ENCODE measurements at places on chromosomes 2 and 18. TPM values are rescaled to one million over a fixed set of nuclear protein-coding genes. Genes with fewer than 3 reads are reported as not detected.

- no peak overlapping the region for H3K4me3 ChIP-seq
- H3K27me3 ChIP-seq = no peaks in the 10 kb centered on the region
- H3K36me3 ChIP-seq = no peaks in the 10 kb centered on the region
- no peaks in the 10 kb centered on the region for H3K4me1 ChIP-seq
- H3K27ac ChIP-seq = no peak overlapping the region
Observed at GRCh38 chr2:183093857-183094657, 15.5 kb downstream of the DUSP19 start.

DNA sequence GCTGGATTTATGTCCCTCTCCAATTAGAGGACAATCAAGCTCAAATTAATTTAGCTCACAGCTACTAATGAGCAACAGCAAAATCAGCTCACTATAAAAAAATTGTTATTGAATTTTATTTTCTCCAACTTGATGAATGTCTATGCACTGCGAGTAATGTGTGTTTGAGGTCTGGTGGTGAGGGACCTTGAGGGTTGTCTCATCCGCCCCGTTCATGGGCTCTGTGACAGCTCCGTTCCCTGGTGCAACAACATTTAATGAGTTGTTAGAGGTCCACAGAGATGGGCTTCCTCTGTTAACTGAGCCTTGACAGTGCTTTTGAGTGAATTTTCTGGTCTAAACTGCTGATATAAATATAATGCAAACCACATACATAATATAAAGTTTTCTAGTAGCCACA, 101.7 kb downstream of the GPR39 start:
- H3K27ac ChIP-seq = no peak overlapping the region
- H3K27me3 ChIP-seq = no peaks in the 10 kb centered on the region
- H3K4me3 ChIP-seq = no peak overlapping the region
- H3K4me1 ChIP-seq = no peaks in the 10 kb centered on the region

DNA sequence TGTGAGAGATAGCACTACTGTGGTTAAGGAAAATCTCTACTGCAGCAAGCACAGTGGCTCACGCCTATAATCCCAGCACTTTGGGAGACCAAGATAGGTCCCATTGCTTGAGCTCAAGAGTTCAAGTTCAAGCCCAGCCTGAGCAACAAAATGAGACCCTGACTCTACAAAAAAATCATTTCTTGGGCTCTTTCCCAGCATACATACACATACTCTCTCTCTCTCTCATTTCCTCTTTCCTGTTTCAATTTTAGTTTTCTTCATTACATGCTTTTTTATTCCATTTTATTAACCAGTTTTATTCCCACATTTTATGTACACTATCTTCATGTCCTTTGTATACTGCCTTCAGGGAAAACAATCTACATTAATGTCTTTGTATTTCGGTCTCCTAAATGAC, 14.6 kb downstream of the WDR33 start:
- peaks cover 21% of the 10 kb centered on the region for H3K4me1 ChIP-seq
- H3K36me3 ChIP-seq = no peaks in the 10 kb centered on the region
- H3K27ac ChIP-seq = peak overlapping the region; percentile 39
- no peak for DNase-seq
- no peak overlapping the region for H3K4me3 ChIP-seq
- H3K27me3 ChIP-seq = no peaks in the 10 kb centered on the region

GRCh38 chr18:42583283-42583731, 532.2 kb downstream of the RIT2 start:
- H3K4me3 ChIP-seq = no peak overlapping the region
- no peaks in the 10 kb centered on the region for H3K36me3 ChIP-seq
- DNase-seq = no peak
- H3K4me1 ChIP-seq = no peaks in the 10 kb centered on the region
- H3K27ac ChIP-seq = no peak overlapping the region

GRCh38 chr2:70125498-70125898, 38.2 kb downstream of the PCBP1 start:
- peaks cover 60% of the 10 kb centered on the region for H3K4me1 ChIP-seq
- H3K36me3 ChIP-seq = no peaks in the 10 kb centered on the region
- peak overlapping the region; percentile 100 for H3K27ac ChIP-seq
- peak overlapping the region; percentile 70 for H3K4me3 ChIP-seq
- H3K27me3 ChIP-seq = no peaks in the 10 kb centered on the region

DNA sequence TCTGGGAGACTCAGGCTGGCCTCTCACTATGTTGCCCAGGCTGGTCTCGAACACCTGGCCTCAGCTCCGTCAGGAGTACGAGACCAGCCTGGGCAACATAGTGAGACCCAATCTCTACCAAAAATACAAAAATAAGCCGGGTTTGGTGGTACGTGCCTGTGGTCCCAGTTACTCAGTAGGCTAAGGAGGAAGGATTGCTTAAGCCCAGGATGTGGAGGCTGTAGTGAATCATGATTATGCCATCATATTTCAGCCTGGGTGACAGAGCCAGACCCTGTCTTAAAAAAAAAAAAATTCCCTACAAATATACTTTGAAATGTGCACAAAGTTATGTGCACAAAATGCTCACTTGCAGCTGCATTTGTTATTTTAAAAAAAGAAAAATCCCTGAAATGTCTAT, 26.3 kb upstream of the AGAP1 start:
- H3K4me3 ChIP-seq = no peak overlapping the region
- no peak for DNase-seq
- no peak overlapping the region for H3K27ac ChIP-seq

- no peaks in the 10 kb centered on the region for H3K27me3 ChIP-seq
- DNase-seq = no peak
- H3K36me3 ChIP-seq = no peaks in the 10 kb centered on the region
- no peak overlapping the region for H3K4me3 ChIP-seq
- no peak overlapping the region for H3K27ac ChIP-seq
Observed at GRCh38 chr2:213167271-213167930, 16.0 kb upstream of the IKZF2 start.

- peaks cover 12% of the 10 kb centered on the region for H3K36me3 ChIP-seq
- DNase-seq = no peak
- H3K4me3 ChIP-seq = no peak overlapping the region
- no peaks in the 10 kb centered on the region for H3K4me1 ChIP-seq
- H3K27me3 ChIP-seq = no peaks in the 10 kb centered on the region
Observed at GRCh38 chr2:112304298-112304941, 29.0 kb downstream of the ZC3H6 start.

- H3K4me1 ChIP-seq = no peaks in the 10 kb centered on the region
- no peak overlapping the region for H3K27ac ChIP-seq
- no peak overlapping the region for H3K4me3 ChIP-seq
- H3K27me3 ChIP-seq = no peaks in the 10 kb centered on the region
- DNase-seq = no peak
Observed at GRCh38 chr2:149692961-149693396, 105.4 kb upstream of the MMADHC start.

- no peaks in the 10 kb centered on the region for H3K4me1 ChIP-seq
- H3K36me3 ChIP-seq = no peaks in the 10 kb centered on the region
- no peak overlapping the region for H3K4me3 ChIP-seq
- H3K27ac ChIP-seq = no peak overlapping the region
- no peak for DNase-seq
Observed at GRCh38 chr2:141598982-141599381, 531.8 kb downstream of the LRP1B start.

- H3K4me3 ChIP-seq = no peak overlapping the region
- no peak overlapping the region for H3K27ac ChIP-seq
- DNase-seq = peak; percentile 11
- H3K36me3 ChIP-seq = no peaks in the 10 kb centered on the region
- no peaks in the 10 kb centered on the region for H3K27me3 ChIP-seq
- H3K4me1 ChIP-seq = peaks cover 37% of the 10 kb centered on the region
Observed at GRCh38 chr2:231364961-231365810, 30.3 kb upstream of the B3GNT7 start.

- H3K4me3 ChIP-seq = no peak overlapping the region
- no peak for DNase-seq
- no peak overlapping the region for H3K27ac ChIP-seq
- no peaks in the 10 kb centered on the region for H3K27me3 ChIP-seq
- peaks cover 65% of the 10 kb centered on the region for H3K36me3 ChIP-seq
Observed at GRCh38 chr2:10661846-10662245, 27.9 kb downstream of the NOL10 start.

The DNER gene
- 0.16 TPM for polyA plus RNA-seq

The RAPGEF4 gene
- not detected for polyA plus RNA-seq

The CFLAR gene
- polyA plus RNA-seq = 82.8 TPM

The C2orf42 gene
- 5.5 TPM for polyA plus RNA-seq

The ADAM23 gene
- not detected for polyA plus RNA-seq

Data from CD14-positive monocyte (primary cell).